ENCODE measurements at places on chromosomes 13 and 19.

- no peak for DNase-seq
Observed at GRCh38 chr19:42498169-42498757, 30.0 kb downstream of the CEACAM1 start.

- DNase-seq = no peak
Observed at GRCh38 chr19:35153701-35154524, 622 bp upstream of the FXYD5 start.

DNA sequence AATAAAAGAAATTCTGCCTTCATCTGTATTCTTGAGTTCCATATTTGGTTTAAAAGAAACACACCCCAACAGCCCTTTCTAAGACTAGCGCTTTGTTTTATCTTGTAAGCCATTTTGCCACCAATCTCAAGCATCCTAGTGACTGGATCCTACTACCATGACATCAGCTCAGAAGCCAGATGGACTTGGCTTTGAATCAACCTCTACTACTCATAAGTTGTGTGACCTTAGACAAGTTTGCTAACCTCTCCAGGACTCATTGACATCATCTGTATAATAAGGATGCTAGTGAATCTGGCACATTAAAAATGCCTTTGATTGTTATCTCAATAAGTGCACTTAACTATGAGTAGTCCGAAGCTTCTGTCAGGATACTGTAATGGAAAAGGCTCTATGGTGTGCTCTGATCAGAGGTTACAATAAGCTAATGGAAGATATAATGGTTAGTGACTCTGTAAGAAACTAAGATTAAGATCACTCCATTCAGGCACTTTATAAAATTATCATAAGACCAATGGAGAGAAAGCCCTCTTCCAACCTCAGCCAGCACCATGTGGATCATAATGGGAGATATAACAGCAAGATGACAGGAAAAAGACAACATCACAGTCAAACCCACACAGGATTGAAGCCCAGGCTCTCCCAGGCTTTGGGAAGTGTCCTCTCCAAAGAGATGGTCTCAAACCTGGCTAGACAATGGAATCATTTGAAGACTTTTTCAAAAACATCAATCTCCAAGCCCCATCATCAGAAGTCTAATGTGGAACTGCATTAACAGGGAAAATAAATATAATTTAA lies 180.6 kb upstream of the MIR17HG start:
- DNase-seq = no peak

- no peak for DNase-seq
Observed at GRCh38 chr19:3369337-3370213, 3.2 kb downstream of the NFIC start.

GRCh38 chr19:42269478-42270345 lies 660 bp downstream of the CIC start:
- DNase-seq = no peak

GRCh38 chr19:39362682-39363657 lies 20.7 kb downstream of the SAMD4B start:
- DNase-seq = no peak

GRCh38 chr19:49851456-49852259 lies 699 bp downstream of the PTOV1 start:
- DNase-seq = peak; percentile 69

GRCh38 chr19:13579388-13580060 lies 73.2 kb upstream of the CACNA1A start:
- no peak for DNase-seq

DNA sequence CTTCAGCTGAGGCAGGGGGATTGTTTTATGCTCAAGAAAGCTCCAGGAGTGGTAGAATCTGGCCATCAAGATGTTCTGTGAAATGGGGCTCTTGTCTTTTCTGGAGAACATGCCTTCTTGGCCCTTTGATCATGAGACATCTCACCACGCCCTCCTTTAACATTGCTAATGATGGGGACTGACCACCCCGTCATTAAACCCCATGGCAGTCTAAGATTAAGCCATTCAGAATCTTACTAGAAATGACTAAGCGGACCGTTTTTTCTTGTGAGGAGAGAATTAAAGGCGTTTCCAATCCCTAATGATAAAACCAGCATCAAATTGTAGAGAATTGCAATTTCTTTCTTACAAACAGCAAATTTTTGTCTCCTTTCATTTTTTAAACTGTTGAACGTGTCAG lies 89.4 kb downstream of the COL4A2 start:
- no peak for DNase-seq

GRCh38 chr13:50284540-50284939 lies 269.3 kb downstream of the KCNRG start:
- no peak for DNase-seq

- no peak for DNase-seq
Observed at GRCh38 chr19:45450012-45450333, 17.8 kb upstream of the FOSB start.
